ENCODE measurements at places on chromosomes 1 and 21. TPM values are rescaled to one million over a fixed set of nuclear protein-coding genes. Genes with fewer than 3 reads are reported as not detected.

DNA sequence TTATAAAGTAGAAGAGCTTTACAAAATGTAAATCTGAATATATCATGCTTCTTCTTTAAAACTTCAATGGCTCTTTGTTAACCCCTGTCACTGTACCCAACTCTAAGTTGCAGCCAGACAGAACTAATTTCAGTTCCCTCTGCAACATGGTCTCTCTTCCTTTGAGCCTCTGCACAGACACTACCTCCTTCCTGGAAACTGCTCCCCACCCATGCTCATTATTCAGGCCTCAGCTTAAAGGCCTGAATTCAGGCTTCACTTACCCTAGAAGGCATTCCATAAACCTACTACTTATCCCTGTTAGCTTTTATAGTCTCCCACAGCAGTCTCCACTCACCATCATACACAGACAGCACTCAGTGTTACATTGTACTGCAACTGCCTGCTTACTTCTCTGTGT, 2.6 kb upstream of the EEIG2 start:
- DNase-seq = no peak

The KCNJ10 gene
- polyA plus RNA-seq = 0.28 TPM

DNA sequence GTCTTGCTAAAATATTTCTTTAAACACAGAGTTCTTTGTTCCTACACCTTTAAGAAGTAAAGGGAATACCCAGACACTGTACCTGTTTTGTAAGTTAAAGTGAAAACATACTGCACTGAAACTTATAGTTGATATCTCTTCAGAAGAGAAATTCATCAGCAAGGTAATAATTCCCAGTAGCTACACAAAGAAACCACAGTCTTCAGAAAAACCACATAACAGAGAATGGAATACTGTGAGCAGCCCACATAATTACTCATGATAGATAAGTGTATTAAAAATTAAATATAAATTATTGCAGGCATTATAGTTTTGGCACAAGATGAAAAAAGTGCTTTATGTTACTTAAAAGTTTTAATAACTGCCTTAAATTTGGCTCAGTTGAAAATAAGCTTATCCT, 276.6 kb downstream of the SETD4 start:
- DNase-seq = no peak

The PADI2 gene
- 149 TPM for polyA plus RNA-seq

GRCh38 chr1:227268943-227269342, 49.3 kb downstream of the CDC42BPA start:
- no peak for DNase-seq

DNA sequence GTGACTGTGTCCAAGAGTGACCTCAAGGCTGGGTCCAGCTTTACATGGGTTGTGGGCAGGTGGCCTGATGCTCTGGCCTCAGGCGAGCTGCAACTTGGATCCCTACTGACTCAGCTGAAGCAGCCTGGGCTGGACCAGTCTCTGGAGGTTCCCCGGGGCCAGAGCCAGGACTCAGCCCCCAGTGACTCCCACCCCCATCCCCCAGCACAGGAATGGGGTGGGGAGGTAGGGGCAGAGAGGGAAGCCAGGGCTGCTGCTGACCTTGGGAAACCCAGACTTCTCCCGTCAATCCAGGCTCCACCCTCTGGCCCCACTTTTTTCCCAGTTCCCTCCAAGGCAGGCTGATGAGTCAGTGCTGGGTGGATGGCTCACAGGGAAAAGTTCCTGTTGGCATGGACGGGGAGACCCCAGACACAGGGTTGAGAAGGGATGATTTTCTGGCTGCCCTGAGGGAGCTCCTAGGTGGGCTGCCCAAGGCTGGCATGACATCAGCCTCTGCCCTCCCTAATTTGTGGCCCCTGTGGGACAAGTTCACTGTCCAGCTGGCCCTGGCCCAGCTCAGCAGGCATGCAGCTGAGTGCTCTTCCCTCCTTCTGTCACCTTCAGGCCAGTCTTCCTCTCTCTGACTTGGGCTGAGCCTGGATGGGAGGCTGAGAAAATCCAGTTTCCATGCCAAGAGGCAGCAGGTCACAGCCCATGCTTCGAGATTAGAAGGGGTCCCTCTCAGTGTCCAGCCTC, 2.2 kb downstream of the ZC3H12A start:
- no peak for DNase-seq

- no peak for DNase-seq
Measured at GRCh38 chr1:174946031-174946430, 53.7 kb upstream of the CACYBP start.

GRCh38 chr1:116352349-116352813, 20.7 kb upstream of the ATP1A1 start:
- DNase-seq = no peak

DNA sequence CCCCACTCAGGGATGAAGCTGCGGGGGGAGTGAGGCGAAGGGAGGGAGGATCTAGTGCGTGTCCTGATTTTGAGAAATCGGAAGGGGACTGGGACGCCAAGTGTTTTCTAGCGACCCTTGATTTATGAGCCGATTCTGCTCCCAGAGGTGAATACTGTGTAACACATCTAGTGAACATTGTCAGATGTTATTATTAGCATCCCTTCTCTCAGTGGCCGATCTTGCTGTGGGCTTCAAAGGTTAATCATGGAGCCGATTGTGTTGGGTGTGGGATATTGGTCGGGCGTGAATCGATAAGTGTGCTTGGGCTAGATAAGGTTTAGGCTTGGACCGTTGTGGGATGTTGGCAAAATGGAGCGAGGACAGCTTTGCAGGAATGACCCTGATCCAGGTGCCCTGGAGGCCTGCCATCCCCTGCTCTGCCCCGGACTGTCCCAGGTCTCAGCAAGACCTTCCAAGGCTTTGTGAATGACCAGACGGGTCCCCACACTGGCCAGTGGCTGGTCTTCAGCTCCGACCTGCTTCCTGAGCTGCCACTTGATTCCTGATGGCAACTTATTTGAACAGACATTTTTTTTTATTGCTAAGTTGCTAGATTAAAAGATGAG, 2.2 kb downstream of the AJAP1 start:
- no peak for DNase-seq

The GPR161 gene
- 13.0 TPM for polyA plus RNA-seq

DNA sequence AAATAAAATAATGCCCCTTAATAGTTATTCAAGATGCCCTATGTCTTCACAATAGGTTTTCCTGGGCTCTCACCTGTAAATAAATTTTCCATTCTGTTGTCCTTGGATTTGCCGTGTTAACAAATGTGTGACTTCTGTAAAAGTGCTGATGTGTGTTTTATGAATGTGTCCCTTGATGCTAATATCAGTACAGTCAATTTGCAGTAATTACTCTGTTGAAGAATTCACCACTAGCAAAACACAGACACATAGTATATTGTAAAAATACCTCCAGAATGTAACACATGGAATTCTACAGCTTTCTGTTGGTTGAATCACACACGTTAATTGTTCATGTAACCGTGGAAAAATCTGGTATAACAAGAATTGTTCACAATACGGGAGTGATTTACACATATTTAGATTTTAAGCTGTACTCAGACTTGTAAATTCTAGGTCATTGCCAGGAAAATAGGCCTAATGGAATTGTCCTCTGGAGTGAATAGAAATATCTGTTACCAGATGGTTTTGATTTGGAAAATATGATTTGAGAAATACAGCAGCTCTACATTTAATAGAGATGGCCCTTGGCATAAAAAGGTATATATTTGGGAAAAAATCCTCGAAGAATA, 36.7 kb upstream of the KCNK2 start:
- DNase-seq = peak; percentile 37

The PPM1J gene
- not detected for polyA plus RNA-seq

- DNase-seq = no peak
Measured at GRCh38 chr21:44260066-44260465, 1.6 kb downstream of the DNMT3L start.

GRCh38 chr21:34189506-34189905, 116.1 kb downstream of the MRPS6 start:
- DNase-seq = no peak

- no peak for DNase-seq
Measured at GRCh38 chr21:45027241-45028196, 46.9 kb upstream of the ADARB1 start.

GRCh38 chr1:24875257-24875656, 54.8 kb downstream of the RUNX3 start:
- no peak for DNase-seq

GRCh38 chr1:216929870-216930582, 206.8 kb upstream of the ESRRG start:
- DNase-seq = no peak

The LCE1B gene
- not detected for polyA plus RNA-seq

DNA sequence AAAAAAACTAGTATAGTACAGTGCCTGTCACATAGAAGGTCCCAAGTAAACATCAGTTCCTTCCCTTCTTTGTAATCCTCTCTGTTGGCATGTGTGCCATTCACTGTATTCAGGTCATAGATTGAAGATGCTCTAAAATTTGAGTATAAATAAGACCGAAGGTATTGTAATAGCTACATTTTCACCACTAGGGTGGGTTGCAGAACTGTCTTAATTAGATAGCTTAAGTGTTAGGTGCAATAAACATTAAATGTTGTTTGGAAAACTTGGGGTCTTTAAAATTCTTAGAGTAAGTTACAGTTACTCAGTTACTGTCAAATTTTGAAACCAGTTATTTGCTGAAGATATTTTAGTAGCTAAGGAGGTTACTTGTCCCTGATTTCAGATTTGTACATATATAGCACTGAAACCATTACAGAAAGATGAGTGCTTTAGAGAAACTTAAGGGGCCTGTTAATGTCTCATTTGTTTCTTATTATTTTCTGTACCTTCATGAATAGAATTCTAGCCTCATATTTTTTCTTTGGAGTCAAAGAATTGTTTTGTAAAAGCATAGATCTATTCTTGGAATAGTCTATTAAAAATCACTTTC, 24.3 kb downstream of the PER3 start:
- DNase-seq = no peak

GRCh38 chr1:183235503-183235902, 49.4 kb downstream of the LAMC2 start:
- no peak for DNase-seq

GRCh38 chr21:25953659-25954058, 216.9 kb downstream of the APP start:
- no peak for DNase-seq

The ANGPTL1 gene
- polyA plus RNA-seq = 73.6 TPM

GRCh38 chr1:26284597-26285347, 4.9 kb downstream of the SH3BGRL3 start:
- DNase-seq = no peak

DNA sequence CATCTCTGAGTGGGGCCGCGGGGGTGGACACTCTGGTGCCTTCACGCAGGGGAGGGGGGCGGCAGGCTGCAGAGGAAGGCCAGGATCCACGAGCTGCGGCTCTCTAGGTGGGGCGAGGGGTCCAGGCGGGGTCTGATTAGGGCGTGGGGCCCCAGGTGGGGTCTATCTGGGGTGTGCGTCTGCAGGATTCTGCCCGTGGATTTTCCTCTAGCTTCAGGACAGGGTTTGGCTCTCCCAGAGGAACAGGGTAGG, 6.3 kb downstream of the JMJD4 start:
- DNase-seq = no peak

DNA sequence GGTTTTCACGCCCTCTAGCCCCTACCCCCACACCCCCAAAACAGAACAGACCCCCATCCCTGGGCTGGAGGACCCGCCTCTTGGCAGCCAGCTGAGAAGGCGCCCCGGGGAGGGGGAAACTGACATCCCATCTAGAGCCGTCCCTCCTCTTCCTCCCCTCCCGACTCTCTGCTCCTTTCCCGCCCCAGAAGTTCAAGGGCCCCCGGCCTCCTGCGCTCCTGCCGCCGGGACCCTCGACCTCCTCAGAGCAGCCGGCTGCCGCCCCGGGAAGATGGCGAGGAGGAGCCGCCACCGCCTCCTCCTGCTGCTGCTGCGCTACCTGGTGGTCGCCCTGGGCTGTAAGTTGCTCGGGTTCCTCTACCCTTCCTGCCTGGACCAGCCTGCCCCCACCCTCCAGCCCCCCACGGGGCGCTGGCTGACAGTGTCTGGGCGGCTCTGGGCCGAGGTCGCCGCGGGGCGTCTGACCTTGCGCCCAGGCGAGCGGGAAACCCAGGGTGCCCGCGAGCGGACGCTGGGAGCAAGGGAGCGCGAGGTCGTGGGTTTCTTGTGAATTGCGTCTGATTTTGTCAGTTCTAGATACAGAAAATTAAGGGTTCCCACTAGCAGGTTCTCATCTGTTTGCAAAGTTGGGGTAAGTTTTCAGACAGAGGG, 618 bp downstream of the JAM2 start:
- peak; percentile 37 for DNase-seq

DNA sequence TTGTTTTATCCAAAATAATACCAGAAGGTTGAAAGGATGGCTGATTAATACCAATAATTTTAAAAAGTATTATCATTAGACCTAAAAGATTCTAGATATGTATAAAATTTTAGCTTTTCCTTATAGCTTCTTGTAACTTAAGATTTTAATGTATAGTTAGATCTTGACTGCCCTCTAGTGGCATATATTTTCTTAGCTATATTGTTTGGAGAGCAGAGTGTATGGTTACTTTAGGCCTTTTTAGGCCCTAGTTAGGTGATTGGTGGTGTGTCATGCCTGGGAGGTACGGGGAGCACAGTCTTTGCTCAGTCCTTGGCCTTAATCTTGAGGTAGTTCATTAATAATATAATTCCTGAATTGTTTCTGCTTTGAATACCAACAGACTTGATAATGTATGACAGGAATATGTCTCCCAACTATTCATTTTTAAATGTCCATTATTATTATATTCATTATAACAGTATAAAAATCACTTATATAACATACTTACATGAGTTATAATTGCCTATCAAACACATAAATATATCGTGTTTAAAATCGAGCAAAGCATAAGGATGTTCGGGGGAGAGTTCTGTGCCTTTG, 328.4 kb downstream of the ZP4 start:
- peak; percentile 60 for DNase-seq

DNA sequence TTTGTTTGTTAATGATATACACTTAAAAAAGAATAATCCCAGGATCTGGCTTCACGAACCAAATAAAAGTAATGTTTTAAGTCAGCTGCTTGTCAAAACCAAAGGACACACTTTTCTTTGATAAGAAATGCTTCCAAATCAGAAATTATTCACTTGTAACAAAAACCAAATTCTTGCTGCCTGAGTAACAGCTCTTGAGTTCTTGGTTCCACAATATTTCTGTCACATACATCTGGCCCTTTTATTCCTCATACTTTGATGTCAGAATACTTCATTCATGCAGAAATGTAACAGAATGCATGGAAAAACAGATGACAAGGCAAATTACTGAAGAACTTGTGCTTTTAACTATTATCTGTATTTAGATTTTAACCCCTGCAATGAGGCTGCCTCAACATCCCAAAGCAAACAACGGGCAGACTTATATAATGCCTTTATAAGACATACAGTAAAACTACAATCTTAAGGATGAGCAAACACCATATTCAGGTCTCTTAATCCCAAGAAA, 1.5 kb downstream of the VAMP4 start:
- DNase-seq = no peak

DNA sequence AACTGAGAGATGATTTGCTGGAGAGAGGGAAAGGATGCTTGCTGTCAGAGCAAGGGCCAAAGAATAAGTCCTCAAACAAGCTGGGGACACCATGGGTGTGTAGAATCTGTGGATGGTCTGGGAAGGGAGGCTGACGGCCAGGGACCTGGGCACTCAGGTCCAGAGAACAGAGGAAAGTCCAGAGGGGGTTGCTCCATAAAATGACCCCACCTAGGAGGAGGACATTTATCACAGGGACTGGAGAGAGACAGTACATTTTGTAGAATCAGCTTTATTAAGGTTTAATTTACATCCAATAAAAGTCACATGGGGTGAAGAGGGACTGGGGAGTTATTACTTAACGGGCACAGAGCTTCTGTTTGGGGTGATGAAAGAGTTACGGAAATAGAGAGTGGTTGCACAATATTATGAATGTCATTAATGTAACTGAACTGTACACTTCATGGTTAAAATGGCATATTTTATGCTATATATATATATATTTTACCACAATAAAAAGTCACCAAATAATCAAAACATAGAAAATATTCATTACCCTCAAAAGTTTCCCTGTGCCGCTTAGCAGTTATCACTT, 73.0 kb upstream of the ABCD3 start:
- no peak for DNase-seq

The MKNK1 gene
- polyA plus RNA-seq = 15.1 TPM

Measured in muscle of arm (tissue), 14 donors.